ENCODE measurements at places on chromosomes 4 and X. TPM values are rescaled to one million over a fixed set of nuclear protein-coding genes. Genes with fewer than 3 reads are reported as not detected.

The HSD17B13 gene
- total RNA-seq: 0.77 TPM

The AFP gene
- total RNA-seq: 4.6 TPM

The HERC5 gene
- 0.79 TPM for total RNA-seq

The P2RY10 gene
- 0.57 TPM for total RNA-seq

The WDR17 gene
- total RNA-seq: 1.2 TPM

The GYPE gene
- total RNA-seq: 0.32 TPM

The VCX gene
- not detected for total RNA-seq
